ENCODE measurements at places on chromosomes 7 and 10.

DNA sequence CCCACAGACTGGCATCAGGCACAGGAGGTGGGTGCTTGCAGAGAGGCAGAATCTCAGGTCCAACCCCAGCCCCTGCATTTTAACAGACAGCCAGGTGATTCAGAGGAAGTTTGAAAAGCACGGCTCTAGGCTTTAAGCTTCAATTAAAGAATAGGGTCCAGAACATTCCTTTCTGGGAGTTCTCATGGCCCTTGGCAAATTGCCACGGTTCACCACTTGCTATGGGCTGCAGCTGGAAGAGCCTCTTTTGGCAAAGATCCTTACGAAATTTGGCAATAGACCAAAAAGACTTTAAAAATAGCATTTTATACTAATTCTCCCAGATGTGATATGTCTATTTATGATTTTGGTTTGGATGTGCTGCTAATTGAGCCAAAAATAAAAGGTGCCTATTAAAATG, 148.1 kb downstream of the ITGA8 start:
- peak; percentile 67 for DNase-seq

GRCh38 chr10:84291384-84291783, 37.0 kb upstream of the CCSER2 start:
- DNase-seq, result no peak

- DNase-seq, result no peak
Measured at GRCh38 chr10:6204063-6204340, 1.3 kb downstream of the PFKFB3 start.

DNA sequence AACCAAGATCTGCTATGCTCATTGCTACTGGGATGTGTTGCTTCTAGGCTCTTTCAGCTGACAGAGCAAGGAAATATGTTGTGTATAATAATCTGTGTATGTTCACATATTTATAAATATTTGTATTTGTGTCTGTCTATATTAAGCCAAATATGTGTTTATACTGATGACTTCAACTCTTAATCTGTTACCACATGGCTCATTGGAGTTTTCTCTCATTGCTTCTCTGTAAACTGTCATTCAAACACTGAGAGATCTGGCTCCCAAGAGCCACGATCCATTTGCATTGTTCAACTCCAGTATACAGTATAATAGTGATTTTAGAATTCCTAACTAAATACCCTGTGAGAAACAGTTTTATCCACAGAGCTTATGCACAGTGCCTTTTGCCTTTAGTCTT, 35.3 kb downstream of the BICC1 start:
- no peak for DNase-seq

GRCh38 chr10:5618042-5618441, 48.4 kb downstream of the ASB13 start:
- no peak for DNase-seq

DNA sequence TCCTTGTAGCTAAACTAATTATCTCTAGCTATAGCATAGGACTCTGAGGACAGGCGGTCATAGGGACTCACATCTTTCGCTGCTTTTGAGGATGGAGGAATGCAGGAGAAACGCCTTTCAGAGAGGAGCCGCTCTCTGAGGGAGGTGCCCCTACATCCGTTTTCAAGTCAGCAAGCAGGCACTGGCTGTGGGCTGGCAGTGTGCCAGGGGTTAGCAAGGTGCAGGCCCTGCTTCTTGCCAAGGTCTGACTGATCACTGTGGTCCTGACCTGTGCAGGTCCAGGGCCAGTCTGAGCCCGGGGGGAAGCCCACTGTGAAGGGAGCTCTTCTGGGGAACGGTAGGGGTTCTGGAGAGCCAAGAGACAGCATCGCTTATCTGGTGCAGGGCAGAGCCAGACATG, 89.4 kb downstream of the SH3PXD2A start:
- no peak for DNase-seq

DNA sequence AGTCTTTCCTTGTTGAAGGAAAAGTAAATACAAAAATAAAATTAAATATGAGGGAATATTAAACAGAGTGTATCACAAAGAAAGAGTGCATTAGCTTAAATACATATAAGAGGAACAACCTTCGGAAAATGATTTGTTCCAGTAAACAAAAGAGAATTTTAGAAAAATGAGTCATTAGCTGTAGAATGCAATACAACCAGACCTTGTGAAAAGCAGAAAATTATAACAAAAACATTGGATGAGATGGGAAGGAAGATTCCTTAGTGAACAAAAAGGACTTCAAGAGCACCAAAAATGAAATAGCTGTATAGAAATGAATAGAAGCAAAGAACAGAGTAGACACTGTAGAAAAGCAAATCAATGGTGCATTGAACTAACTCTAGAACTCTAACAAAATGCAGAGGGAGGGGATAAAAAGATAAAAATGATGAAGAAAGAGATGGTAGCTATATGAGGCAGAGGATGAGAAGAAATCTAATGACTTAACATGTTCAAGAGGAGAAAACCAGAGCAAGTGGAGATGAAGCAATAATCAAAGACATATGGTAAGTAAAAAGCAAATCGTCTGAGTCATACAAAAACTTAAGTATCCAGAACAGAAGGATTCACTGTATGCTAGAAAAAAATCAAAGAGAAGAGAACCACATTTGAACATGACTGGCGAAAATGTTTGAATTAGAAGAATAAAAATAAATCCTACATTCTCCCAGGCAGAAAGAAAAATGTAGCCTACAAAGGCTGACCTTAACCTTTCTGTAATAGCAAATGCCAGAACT, 190.5 kb downstream of the TMEM26 start:
- DNase-seq, result peak; percentile 80

DNA sequence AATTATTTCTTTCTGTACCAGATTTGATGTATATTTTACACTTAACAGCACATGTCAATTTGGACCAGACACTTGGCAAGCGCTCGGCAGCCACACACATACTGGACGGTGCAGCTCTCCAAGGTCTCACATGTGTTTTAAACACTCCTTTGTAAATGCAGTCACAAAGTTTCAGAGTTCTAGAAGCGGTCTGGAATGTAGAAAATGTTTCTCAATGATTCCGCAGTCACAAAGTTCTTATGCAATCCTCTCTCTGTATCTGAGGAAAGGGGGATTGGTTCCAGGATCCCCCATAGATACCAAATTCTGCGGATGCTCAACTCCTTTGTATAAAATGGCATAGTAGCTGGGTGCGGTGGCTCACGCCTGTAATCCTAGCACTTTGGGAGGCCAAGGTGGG, 253.0 kb upstream of the GRB10 start:
- DNase-seq, result no peak

DNA sequence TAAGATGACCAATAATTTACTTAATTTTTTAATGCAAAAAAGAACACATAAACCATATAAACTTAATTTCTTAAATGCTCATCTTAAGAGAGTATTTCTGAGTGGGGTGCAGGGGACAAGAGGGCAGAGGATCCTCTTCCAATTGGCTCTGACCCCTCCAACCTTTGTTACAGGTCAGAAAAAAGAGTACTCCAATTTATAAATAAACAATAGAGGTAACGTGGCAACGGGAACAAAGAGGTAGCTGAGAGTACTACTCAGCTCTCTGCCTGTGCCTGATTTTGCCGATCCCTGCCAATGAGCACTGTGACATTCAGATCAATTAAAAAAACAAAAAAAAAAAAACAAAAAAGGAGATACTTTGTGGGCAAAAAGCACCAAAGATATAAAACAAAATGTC, 307.9 kb downstream of the PARD3 start:
- DNase-seq, result no peak

DNA sequence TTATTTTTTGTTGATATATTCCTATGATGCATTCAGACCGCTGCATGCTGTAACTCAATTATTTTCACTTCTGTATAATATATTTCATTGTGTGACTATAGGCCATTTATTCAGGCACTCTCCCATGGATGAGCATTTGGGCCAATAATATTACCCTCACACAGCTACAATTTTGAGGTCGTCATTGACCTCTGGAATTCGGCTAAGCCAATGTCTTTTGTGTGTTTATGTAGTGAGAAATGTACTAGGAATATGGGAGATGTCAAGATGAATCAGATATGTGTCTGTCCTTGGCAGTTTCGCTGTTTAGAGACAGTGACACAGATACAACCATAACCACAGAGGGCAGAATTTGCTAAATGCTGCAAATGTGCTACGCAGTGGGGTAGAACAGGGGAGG, 474.2 kb downstream of the ADRA2A start:
- no peak for DNase-seq

DNA sequence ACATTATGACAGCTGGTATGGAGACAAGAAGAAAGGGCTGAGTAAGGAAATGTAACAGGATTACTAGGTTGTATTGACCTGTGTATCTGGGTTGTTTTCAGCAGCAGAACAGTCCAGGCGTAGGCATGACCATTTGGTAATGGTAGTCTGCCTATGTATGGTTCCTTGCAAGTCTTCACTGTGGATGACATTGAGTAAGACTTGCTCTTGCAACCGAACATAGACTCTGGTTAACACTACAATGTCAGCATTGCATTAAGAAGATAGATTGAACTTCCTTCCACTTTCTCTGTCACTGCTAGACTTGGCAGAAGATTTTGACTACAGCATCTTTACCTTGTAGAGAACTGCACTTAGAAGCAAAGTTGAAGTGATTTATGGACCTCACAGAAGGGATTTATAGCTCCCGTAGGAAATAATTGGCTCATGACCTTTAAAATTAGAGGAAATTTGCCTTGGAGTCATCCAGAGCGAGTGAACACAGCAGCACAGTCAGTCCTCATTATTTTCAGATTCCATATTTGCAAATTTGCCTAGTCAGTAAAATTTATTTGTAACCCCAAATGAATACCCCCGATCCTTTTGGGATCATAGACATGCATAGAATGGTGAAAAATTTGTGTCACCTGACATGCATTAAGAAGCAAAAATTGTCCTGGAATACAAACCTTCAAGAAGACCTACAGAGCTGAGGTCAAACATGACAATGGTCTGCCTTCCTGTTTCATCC, 79.6 kb upstream of the STRIP2 start:
- DNase-seq, result no peak

GRCh38 chr10:112706577-112706976, 243.5 kb upstream of the TCF7L2 start:
- DNase-seq, result no peak

DNA sequence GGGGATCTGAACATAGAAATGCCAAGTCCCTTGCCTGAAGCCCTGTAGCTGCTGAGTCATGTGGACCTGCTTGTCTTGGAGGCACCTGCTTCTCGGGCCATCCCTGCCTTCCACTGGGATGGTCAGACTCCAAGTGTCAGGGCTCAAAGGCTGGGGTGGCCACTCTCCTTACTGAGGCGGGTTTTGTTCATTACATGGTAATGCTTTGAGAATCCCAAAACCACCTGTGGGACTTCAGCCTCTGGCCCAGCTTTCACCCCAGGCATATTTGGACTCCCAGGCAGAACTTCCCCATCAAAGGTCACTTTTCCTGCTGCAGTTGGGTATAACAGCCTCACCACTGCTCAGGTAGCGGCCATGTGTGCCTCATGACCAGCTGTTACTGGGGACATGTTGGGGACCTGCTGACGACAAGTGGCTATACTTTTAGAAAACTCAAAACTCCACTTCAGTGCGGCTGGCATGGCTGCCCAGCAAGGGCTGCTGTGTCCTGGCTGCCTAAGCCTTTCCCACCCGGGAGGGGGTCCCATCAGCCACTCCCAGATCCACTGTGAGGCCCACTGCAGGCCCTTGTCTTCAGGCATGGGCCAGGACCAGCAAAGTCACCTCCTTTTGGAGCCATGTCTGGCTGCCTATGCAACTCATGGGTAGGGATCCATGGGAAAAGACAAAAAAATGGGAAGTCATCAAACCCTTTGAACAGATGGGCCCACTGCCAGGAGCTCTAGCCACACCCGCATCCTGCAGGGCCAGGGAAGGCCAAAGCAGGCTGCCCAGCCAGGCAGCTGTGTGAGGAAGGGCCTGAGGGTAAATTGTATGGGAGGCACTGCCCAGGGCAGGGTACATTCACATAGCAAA, 96.7 kb downstream of the ARHGAP22 start:
- no peak for DNase-seq

DNA sequence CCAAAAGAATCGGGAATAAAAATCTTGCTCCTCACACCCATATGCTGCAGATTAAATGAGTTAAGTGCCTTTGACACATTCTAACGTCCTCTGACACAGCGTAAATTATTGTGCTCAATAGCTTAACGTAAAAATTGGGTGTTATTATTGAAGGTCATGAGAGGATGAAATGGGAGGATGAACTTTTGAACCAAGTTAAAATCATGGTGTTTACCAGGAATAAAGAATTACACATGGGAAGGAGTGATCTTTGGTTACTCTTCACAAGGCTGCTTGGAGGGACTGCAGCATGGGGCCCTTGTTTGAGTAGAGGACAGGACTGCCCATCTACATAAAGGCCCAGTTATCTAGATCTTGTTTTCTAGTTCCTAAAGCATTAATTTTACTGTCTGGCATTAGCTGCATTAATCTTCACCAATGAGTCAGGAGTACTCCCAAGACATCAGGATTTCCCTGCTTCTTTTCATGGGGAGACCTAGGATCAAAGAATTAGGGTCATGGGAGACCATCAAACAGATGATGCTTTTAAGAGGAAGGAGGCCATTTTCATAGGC, 84.9 kb upstream of the PRR15 start:
- DNase-seq, result no peak

GRCh38 chr10:101875068-101875688, 31.6 kb upstream of the KCNIP2 start:
- no peak for DNase-seq

DNA sequence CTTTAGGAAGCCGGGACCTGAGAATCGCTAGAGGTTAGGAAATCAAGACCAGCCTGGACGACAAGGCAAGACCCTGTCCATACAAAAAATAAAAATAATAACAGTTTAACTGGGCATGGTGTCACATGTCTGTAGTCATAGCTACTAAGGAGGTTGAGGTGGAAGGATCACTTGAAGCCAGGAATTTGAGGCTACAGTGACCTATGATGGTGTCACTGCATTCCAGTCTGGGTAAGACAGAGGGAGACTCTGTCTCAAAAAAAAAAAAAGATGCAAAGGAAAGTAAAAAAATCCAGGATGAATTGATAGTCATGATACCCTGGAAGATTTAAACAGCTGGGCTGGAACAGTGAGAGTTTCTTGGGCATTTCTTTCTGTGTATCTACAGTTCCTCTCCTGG, 463.2 kb downstream of the GALNT17 start:
- no peak for DNase-seq

- DNase-seq, result peak; percentile 9
Measured at GRCh38 chr7:93835702-93836101, 54.9 kb downstream of the TFPI2 start.

DNA sequence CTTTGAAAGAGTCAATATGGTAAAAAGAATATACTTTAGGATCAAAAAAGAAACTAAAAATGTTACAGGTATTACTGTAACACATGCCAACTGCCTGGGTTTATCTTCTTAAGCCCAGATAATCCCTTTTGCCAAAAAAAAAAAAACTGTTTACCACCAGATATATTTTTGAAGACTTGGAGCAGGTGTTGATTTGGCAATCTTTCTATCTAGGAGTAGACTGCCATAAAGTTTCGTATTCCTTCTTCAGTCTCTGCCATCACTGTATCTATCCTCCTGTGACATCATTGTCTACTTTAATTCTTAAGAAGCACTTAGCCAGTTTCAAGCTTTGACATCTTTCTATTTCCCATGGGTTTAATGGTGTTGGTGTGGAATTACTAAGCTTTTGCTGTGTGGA, 161.0 kb downstream of the ST7 start:
- DNase-seq, result no peak

- no peak for DNase-seq
Measured at GRCh38 chr10:127790066-127790624, 53.2 kb downstream of the FOXI2 start.
